ENCODE measurements at places on chromosomes 6 and 20. TPM values are rescaled to one million over a fixed set of nuclear protein-coding genes. Genes with fewer than 3 reads are reported as not detected.

DNA sequence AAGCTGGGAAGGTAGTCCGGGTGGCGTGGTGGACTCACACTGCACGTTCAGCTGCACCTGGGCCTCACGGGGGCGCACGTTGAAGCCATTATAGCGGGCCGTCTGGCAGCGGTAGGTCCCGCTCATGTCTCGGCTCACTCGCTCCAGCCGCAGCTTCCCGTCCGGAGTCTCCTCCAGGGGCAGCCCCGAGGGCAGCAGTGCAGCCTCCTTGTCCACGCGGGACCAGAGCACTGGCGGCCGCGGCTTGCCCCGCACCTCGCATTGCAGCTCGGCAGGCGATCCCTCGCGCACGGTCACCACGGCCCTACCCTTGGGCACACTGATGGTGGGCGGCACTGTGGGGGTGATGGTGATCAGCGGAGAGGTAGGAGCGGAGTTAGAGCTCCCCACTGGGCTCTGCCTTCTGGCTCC lies 47.6 kb downstream of the MDGA1 start:
- H3K4me1 ChIP-seq: peaks cover 5% of the 10 kb centered on the region
- no peaks in the 10 kb centered on the region for H3K36me3 ChIP-seq
- no peak overlapping the region for H3K27ac ChIP-seq
- no peaks in the 10 kb centered on the region for H3K27me3 ChIP-seq
- DNase-seq: no peak
- no peak overlapping the region for H3K4me3 ChIP-seq

DNA sequence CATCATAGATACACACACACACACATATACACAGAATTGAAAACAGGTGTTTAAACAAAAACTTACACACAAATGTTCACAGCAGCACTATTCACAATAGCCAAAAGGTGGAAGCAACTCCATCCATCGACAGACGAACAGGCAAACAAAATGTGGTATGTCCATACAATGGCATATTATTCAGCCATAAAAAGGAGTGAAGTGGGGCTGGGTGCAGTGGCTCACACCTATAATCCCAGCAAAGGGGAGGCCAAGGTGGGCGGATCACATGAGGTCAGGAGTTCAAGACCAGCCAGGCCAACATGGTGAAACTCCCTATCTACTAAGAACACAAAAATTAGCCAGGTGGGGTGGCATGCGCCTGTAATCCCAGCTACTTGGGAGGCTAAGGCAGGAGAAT lies 80.3 kb downstream of the CHD6 start:
- H3K4me3 ChIP-seq: no peak overlapping the region
- no peak for DNase-seq
- no peaks in the 10 kb centered on the region for H3K4me1 ChIP-seq

Gene TMEM74B
- total RNA-seq: 4.2 TPM

DNA sequence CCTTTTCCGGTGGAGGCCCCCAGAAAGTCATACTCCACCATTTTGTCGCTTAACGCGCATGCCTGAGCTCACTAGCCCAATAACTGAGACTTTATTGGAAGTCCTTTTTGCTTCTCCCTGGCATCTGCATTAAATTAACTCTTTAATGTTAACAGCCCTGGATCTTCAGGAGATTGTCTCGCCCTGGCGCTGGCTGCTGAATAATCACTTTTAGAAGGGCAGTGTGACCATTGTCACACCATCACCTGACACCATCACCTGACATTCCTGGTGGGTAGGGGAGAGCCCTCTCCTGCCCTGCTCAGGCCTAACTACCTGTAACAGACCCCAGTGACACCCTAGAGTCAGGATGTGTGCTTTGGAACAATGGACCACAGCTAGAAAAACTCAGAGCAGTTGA lies 115.5 kb upstream of the SNX9 start:
- H3K27ac ChIP-seq: no peak overlapping the region
- H3K36me3 ChIP-seq: no peaks in the 10 kb centered on the region
- no peak for DNase-seq
- no peak overlapping the region for H3K4me3 ChIP-seq
- H3K27me3 ChIP-seq: no peaks in the 10 kb centered on the region

DNA sequence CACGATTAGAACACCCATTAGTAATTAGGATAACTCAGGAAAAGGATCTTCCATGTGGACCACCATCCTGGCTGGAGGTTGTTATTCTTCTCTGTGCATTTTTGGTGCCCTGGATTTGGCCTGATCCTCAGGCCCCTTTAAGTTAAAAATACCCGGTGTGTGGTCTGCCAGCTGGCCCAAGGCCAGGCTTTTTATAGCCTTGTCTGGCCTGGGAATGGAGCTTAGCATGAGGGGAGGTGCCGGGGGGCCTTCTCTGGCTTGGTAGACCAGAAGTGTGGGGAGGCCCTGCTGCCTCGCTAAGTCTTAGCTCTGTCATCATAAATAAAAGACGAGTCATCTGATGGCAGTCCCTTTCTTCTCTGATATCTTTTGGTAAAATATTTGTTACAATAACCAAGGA lies 71.4 kb downstream of the ARID1B start:
- no peak overlapping the region for H3K4me3 ChIP-seq
- no peak for DNase-seq
- no peaks in the 10 kb centered on the region for H3K27me3 ChIP-seq
- H3K27ac ChIP-seq: no peak overlapping the region
- no peaks in the 10 kb centered on the region for H3K36me3 ChIP-seq

DNA sequence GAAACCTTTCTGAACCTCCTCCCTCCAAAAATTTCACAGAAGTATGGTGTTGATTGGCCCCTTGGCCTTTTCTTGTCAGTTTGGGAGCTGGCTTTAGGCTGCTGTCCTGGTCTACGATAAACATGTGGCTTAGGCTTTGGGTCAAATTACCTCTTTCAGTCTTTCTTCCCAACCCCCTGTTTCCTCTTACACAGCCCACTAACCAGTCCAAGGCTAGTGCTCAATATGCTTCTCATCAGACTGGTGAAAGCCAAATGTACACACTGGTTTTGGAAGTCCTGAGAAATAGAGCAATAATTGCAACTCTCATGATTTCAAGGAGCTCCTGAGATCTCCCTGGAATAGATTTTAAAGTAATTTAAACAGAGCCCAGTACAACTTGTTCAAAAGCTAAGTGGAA lies 933.7 kb upstream of the GJE1 start:
- DNase-seq: no peak
- no peaks in the 10 kb centered on the region for H3K4me1 ChIP-seq
- no peaks in the 10 kb centered on the region for H3K36me3 ChIP-seq
- H3K4me3 ChIP-seq: no peak overlapping the region
- H3K27me3 ChIP-seq: no peaks in the 10 kb centered on the region
- H3K27ac ChIP-seq: no peak overlapping the region

DNA sequence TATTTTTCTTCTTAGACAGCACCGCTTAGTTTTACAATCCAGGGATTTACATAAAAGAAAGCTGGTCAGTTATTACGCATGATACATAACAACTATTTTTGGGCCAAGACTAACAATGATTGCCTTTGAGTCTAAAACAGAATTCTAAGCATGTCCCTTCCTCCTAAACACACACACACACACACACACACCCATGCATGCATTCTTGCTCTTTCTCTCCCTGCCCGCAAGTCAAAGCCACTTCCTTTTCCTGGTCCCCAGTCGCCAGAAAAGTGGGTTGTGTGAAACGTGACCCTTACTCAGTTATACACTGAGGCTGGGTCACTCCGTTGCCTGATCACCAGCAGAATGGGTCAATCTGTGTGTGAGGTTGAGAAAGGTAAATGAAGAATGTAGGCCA lies 31.4 kb downstream of the FYN start:
- no peak for DNase-seq
- no peak overlapping the region for H3K27ac ChIP-seq
- H3K27me3 ChIP-seq: no peaks in the 10 kb centered on the region
- no peak overlapping the region for H3K4me3 ChIP-seq

Gene NFATC2
- total RNA-seq: 7.4 TPM

GRCh38 chr20:57940376-57940775 lies 230.6 kb upstream of the PMEPA1 start:
- H3K27me3 ChIP-seq: no peaks in the 10 kb centered on the region
- no peaks in the 10 kb centered on the region for H3K36me3 ChIP-seq
- H3K4me3 ChIP-seq: no peak overlapping the region
- no peak overlapping the region for H3K27ac ChIP-seq
- H3K4me1 ChIP-seq: peaks cover 11% of the 10 kb centered on the region

Gene RSPO3
- 14.0 TPM for total RNA-seq

DNA sequence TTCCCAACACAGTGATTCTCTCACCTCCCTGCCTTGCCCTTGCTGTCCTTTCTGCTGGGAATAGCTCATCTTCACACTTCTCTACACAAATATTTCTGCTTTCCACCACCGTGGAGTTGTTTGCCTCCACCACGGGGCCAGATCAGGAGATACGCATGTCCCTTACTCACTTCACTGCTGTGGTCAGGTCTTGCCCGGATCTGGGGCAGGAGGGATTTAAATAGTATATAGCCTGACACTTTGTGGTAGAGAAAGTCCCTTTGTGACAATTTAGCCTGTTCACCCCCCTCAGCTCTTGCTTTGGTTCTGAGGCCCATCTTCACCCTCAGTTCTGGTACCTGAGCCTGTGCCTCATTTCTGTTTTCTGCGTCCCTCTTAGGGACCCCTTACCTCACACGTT lies 92.6 kb upstream of the PREP start:
- H3K4me1 ChIP-seq: peaks cover 32% of the 10 kb centered on the region
- DNase-seq: no peak
- H3K27me3 ChIP-seq: no peaks in the 10 kb centered on the region
- no peak overlapping the region for H3K27ac ChIP-seq
- H3K36me3 ChIP-seq: no peaks in the 10 kb centered on the region
- H3K4me3 ChIP-seq: no peak overlapping the region

Gene CALHM6
- not detected for total RNA-seq

GRCh38 chr6:30319146-30319835 lies 7.4 kb upstream of the TRIM39 start:
- H3K27me3 ChIP-seq: no peaks in the 10 kb centered on the region
- no peak overlapping the region for H3K27ac ChIP-seq
- H3K4me1 ChIP-seq: peaks cover 45% of the 10 kb centered on the region
- H3K4me3 ChIP-seq: no peak overlapping the region
- H3K36me3 ChIP-seq: no peaks in the 10 kb centered on the region

Gene FNDC1
- 0.49 TPM for total RNA-seq

Gene OGFRL1
- 34.1 TPM for total RNA-seq

- no peak overlapping the region for H3K4me3 ChIP-seq
- no peak overlapping the region for H3K27ac ChIP-seq
- no peaks in the 10 kb centered on the region for H3K36me3 ChIP-seq
- DNase-seq: no peak
- no peaks in the 10 kb centered on the region for H3K27me3 ChIP-seq
Measured at GRCh38 chr6:150915880-150916265, 50.4 kb downstream of the MTHFD1L start.

Gene BPIFB1
- total RNA-seq: not detected

All from vagina (tissue), 2 donors.